ENCODE measurements at places on chromosomes 3 and 15.

- DNase-seq = no peak
These were observed 30.2 kb downstream of the SEMA7A start for GRCh38 chr15:74403588-74403919.

GRCh38 chr3:64440498-64440897 lies 215.2 kb upstream of the PRICKLE2 start:
- no peak for DNase-seq

DNA sequence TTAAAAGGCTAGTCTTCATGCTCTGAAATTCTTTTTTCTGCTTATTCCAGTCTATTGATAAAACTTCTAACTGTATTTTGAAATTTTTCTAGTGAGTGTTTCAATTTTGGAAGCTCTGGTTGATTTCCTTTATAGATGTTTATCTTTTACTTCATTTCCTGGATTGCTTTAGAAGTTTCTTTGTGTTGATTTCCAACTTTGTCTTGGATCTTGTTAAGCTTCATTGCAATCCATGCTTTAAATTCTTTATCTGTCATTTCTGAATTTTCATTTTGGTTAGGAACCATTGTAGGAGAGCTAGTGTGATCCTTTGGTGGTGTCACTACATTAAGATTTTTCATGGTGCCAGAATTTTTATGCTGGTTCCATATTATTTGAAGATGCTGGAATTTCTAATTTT lies 105.2 kb upstream of the DCBLD2 start:
- no peak for DNase-seq

DNA sequence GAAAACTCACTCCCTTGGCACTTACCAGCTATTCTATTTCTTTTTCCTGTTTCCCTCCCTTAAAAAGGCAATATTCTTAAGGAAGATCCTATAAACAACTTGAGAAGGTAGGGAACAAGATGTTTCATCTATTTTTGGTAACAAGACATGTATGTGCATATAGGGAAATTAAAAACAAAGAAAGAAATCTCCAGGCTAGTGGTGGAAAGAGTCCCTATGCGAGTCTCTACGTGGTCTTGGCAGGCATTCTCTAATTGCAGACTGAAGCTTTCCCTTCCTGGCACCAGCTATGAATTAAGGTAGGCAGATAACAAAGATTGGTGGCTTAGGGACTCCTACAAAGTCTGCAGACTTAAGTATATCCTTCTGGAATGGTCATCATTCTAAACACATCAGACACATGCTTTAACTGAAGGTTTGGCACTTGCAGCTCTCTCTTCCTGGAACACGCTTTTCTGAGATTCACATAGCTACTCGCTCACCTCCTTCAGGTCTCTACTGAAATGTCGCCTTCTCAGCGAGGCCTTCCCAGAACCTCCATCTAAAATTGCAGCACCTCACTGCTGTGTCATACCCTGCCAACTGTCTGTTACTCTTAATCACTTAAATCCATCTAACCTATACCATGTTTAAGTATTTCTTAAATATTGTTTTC lies 336.0 kb downstream of the VGLL3 start:
- DNase-seq = no peak

- no peak for DNase-seq
These were observed 92.8 kb upstream of the UBE2E1 start for GRCh38 chr3:23712656-23713559.

DNA sequence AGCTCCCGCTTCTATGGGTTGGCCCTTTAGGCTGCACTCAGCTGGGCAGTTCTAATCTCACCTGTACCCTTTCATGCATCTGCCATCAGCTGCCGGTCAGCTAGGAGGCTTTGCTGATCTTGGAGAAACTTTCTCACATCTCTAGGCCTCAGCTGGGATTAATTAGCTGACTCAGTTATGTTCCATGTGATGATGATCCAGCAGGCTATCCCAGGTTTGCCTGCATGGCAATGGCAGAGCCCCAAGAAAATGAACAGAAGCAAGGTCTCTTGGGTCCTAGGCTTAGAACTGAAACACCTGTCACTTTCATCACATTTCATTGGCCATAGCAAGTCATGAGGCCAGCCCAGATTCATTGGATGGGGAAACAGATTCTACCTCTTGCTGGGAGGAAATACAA lies 304.6 kb upstream of the TBC1D5 start:
- no peak for DNase-seq

DNA sequence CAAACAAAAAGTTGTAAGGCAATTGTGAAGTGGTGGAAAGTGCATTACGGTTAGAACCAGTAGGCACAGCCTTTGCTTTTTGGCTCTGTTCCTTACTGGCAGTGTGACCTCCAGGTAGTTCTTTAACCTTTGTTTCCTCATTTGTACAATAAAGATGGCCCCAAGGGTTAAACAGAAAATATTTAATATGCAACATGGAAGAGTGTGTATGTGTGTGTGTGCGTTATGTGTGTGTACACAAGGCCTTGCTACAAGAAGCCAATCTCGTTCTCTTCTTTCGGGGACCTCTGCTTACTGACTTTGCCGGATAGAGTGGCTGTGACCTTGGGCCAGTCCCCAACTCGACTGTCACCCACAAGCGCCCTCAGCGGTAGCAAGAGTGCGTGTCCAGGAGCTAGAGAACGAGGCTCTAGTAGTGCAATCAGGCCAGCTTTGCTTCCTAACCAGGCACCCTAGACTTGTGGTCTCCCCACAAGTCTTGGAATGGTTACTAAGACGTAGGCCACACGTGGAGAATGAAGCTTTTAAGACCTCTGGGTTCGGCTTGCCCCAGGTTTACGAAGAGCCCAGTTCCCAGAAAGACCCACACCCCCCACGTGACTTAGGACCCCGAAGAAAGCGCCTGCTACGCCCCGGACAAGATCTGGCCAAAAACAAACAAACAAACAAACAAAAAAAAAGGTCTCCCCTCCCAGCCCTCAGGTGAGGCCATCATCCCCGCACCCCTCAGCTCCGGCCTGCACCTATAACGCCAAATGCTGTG lies 593 bp downstream of the CIAO2A start:
- DNase-seq = peak; percentile 34

DNA sequence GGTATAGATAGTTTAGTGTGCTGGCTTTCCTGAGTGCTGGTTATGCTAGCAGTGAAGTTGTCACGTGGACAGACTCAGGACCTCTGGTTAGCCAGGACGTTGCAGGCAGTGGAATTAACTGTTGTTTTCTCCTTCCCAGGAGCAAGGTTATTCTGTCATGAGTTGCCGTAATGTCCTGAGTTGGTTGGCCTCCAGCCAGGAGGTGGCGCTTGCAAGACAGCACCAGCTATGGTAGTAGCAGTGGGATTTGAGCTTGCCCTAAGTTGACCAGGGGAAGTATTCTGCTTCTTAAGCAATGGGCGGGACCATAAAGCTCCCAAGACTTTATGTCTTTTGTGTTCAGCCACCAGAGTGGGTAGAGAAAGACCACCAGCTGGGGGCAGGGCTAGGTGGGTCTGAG lies 240.7 kb upstream of the DNAJC19 start:
- DNase-seq = no peak

DNA sequence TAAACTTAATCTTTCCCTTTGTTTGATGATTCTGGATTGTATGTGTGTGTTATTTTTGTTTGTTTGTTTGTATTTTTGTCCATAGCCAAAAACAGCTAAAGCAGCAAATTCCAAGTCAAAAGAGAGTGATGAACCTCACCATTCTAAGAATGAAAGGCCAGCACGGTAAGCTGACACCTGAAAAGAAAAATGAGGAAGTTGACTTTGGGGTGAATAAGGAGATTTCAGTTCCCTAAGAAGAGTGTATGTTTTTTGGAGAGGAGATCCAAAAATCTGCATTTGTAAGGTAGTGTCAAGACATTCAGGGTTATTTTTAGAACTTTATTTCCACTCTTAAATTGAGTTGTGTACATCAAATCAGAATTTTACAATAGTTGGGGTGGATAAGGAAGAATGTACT lies 52.3 kb upstream of the UTS2B start:
- DNase-seq = no peak

DNA sequence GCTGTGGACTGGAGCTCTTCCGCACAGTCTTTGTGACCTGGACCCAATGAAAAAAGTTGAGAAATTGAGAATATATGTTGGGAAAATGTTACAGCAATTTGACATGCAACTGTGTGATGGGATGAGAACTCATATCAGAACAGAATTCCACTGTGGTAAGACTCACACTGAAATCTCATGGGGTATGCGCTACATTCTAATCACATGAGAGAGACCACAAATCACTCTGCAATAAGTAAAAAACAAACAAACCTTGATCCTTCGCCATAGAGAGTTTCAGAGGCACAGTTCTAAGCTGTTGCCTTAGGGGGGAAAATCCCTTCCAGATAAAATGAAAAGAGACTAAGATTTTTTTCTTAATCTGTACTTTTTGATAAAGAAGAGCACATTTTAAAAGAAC lies 37.3 kb downstream of the LMCD1 start:
- DNase-seq = no peak

GRCh38 chr15:100897221-100898151 lies 17.9 kb downstream of the ALDH1A3 start:
- DNase-seq = peak; percentile 89

DNA sequence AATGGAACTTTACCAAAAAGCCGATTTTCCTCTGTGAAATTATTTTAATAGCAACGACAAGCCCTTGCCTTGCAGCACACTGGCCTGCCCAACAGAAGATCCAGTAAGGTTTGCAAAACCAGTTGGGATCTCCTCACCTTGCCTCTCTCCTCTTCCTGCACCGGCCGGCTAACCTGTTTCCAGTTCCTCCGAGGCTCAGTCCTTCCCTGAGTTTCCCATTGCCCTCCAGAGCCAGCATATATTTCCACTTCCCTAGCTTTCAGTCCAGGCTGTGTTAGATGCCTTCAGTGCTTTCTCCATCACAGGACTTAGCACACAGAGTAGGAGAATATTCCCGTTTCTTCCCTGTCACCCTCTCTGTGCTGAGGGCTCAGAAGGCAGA lies 60.3 kb downstream of the NOX5 start:
- DNase-seq = peak; percentile 24

- DNase-seq = no peak
These were observed 9.4 kb downstream of the GPR156 start for GRCh38 chr3:120275618-120276017.

DNA sequence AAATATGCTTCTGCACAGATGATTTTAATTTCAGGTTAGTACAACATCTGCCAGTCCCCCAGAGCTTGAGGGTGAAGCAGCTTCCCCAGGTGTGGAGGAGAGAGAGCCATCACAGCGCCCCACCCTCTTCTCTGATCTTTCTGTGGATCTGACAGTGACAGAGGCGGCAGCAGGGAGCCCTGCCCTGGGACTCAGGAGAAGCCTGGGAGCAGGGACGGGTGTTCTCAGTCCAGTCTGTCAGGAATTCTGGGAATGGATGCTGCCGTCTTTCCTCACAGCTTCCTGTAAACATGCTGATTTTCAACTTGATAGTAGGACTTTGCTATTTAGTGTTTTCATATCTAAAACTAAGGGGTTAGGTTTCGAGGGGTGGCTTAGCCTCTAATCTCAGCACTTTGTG lies 11.4 kb upstream of the RAB8B start:
- no peak for DNase-seq

DNA sequence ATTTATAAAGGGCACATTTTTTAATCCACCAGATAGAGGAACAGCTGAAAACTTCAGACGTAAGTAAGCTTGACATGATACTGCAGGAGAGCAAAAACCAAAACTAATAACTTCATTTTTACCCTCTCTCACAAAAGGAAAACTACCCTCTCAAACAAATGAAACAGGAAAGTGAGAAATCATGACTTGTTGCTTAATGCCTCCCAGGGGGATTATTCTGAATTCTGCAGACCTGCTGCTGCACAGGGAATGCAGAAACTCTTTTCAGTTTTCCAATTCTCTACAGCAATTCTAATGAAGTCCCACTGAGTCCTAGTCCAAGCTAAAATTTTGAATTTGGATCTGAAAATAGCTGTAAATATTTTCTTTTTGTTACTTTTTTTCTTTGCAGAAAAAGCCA lies 637.1 kb upstream of the CCDC54 start:
- DNase-seq = no peak

GRCh38 chr3:835096-835495 lies 257.7 kb upstream of the CNTN6 start:
- no peak for DNase-seq

GRCh38 chr15:78018946-78019644 lies 58.4 kb downstream of the TBC1D2B start:
- DNase-seq = no peak

GRCh38 chr3:162489853-162490252 lies 993.2 kb downstream of the OTOL1 start:
- DNase-seq = no peak

DNA sequence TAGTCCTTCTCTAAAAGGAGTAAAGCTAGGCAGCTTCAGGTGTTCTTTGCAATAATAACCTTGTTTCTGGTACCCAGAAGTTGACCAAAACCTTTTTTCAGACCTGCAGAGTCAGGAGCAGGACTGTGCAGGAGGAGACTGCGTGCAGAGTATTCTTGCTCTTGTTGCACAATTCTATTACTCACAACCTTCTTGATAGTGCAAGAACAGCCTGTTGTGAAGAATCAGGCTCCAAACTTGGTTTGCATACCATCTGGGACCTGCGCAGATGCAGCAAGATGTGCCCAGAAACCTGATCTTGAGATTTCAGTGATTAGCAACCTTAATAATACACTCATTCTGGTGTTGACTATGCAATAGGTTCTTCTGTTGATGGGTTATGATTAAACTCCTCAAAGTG lies 111.9 kb downstream of the ATG7 start:
- DNase-seq = no peak

DNA sequence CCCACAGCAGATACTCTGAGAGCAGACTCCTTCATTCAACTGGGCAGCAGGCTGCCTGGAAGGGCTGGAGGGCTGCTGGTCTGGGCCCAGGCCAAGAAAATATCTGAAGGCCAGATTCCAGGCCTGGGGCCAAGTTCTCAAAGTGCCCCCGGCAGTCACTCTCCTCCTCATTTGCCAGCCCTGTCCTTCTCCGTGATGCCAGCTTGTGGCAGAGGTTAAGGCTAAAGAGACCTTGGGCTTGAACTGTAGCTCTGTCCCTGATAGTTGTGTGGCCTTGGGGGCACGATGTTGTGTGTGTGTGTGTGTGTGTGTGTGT lies 39.0 kb downstream of the FAM3D start:
- DNase-seq = peak; percentile 39

DNA sequence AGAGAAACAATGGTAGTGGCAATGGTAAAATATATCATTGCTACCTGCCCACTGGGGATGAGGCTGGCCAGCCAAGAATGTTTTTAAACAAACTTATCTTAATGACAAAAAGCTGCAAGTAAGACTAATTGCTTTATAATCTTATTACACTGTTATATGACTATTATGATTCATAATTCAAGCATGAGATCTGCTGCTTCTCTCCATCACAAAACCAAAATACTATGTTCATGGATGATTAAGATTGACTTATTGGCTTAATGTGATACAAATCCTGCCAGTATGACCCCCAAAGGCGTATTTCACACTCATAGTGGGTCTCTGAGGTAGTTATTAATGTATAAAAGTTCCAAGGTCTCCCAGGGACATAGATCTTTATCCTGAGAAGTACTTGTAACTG lies 52.6 kb downstream of the FBN1 start:
- no peak for DNase-seq

- DNase-seq = no peak
These were observed 22.5 kb upstream of the KCNMB2 start for GRCh38 chr3:178513546-178514380.

DNA sequence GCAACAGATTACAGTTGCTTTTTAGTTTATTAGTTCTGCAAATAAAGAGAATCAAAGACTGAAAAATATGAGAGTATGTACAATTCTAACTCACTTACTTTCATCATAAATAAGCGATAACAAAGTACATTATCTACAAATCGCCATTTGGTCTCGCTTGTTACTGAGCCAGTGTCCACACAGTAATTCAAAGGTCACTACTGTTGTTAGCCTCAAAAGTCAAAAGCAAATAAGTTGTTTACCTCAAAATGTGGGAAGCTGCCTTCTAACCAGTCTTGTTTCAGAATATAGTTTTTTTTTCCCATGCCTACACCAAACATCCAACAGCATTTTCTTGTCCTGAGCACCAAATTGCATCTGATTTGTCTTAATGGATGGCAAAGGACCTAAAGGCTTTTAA lies 127.4 kb upstream of the FAM3D start:
- no peak for DNase-seq

Measured in prostate gland (tissue), 2 donors.